Cerebellar cortex (tissue), 1 donor: ENCODE measurements at places on chromosomes 12 and 14.

DNA sequence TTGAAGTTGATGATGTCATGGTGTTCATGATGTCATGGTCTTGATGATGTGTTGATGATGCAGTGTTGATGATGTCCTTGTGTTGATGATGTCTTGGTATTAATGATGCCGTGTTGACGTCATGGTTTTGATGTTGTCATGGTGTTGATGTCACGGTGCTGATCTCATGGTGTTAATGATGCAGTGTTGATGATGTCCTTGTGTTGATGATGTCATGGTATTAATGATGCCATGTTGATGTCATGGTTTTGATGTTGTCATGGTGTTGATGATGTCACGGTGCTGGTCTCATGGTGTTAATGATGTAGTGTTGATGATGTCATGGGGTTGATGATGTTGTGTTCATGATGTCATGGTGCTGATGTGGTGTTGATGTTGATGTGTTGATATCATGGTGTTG is 48.0 kb upstream of the RIMBP2 start:
- DNase-seq = peak; percentile 20

DNA sequence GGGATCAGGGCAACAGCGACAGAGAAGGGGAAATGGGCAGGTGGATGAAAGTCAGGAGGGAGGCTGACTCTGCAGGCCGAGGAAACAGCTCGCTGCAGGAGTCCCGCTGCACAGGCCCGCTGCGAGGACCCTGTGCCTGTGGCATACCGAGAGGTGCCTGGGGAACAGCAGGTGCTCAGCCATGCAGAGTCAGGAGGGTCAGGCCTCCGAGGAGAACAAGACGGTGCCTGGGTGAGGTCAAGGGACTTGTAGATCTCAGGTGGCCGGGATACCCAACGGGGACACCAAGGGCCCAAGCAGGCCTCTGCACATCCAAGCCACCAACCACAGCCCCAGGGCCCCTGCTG is 67.5 kb downstream of the NCOR2 start:
- no peak for DNase-seq

GRCh38 chr14:73700325-73700724 is 13.9 kb downstream of the PNMA1 start:
- DNase-seq = no peak

- DNase-seq = no peak
Observed at GRCh38 chr14:62429683-62430082, 615.6 kb downstream of the KCNH5 start.

DNA sequence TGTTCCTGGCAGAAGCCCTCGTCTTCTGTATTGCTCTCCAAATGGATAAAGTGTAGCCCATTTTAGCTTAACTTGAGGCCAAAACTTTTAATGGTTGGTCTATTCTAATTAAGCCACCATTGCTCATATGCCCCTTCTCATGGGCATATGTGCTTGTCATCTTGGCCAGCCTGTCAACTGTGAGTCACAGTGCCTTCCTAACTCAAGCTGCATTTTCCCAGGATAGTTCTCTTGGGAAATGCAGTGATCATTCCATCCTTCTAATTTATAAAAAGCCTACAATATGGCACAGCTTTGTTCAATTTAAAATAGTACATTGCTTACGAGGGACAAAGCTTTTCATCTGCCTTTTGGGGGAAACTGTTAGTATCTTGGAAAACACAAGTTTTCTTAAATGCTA is 6.6 kb downstream of the PTHLH start:
- DNase-seq = no peak

DNA sequence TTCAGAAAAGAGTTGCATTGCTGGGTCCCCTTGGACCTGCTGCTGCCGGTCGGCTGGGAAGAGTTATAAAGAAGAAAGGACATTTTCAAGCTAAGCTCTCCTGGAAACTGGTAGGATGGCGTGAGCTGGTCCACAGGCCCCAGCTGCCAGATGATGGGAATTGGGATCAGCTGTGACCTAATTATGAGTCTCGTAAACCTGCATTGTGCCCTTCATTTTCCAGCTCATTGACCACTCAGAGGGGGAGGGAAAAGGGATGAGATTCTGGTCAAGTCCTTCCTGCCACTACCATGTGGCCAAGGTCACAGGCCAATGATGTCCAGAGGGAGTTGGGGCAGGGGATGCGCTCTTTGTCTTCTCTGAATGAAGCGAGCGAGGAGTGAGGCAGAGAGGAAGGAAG is 320.9 kb downstream of the NRXN3 start:
- DNase-seq = peak; percentile 44

GRCh38 chr12:107101651-107102050 is 8.3 kb upstream of the CRY1 start:
- no peak for DNase-seq

DNA sequence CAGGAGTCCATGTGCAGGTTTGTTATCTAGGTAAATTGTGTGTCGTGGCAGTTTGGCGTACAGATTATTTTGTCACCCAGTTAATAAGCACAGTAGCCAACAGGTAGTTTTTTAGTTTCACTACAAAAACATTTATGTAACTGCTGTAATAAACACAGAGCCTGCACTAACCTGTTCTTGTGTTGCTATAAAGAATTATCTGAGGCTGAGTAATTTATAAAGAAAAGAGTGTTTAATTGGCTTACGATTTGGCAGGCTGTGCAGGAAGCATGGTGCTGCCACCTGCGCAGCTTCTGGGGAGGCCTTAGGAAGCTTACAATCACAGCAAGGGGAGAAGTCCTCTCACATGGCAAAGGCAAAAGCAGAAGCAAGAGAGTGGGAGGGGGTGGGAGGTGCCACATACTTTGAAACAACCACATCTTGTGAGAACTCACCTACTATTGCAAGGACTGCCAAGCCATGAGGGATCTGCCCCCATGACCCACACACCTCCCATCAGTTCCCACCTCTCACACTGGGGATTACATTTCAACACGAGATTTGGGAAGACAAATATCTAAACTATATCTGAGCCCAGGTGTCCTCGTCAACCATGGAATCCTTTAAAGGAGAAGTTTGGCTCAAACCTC is 266.4 kb upstream of the GRIP1 start:
- no peak for DNase-seq

- peak; percentile 15 for DNase-seq
Observed at GRCh38 chr12:76422543-76423438, 74.6 kb upstream of the BBS10 start.

DNA sequence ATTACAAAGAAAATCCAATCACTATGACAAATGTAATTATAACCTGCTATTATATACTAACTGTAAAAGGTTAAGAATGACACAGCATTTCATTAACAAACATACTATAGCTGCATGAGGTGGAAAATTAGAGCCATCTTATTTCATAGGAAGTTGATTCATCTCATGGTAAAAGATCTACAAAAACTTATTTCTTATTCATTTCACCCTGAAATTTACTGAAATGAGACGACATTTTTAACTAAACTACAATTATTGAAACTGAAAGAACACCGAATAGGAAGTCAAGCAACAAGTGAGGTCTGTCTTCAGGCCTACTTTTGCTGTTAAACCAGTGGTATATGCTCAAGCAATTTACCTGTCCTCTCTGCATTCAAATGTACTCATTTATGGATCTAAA is 87.2 kb downstream of the CEP83 start:
- DNase-seq = no peak

DNA sequence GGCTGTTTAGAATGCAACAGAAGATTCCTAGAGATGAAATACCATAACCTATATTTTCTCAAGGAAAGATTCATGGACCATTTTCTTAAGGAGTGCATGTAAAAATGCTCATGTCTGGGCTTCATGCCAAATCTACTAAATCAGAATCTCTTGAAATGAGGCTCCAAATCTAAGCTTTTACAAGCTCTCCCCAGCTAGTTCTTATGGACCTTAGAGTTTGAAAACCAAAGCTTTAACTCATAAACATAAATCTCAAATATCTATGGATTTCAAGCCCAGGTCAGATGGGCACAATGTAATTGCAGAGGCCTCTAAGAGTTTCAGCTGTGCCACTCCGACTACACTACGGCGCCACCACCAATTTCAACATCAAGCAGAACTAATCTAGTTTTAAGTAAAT is 117.3 kb upstream of the CAND1 start:
- no peak for DNase-seq

DNA sequence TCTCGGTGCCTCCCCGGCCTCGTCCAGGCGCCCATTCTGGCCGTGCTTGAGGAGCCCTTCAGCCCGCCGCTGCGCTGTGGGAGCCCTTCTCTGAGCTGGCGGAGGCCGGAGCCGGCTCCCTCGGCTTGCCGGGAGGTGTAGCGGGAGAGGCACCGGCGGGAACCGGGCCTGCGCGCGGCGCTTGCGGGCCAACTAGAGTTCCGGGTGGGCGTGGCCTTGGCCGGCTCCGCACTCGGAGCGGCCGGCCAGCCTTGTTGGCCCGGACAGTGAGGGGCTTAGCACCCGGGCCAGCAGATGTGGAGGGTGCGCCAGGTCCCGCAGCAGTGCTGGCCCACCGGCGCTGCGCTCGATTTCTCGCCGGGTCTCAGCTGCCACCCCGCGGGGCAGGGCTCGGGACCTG is 168.7 kb upstream of the RPL10L start:
- DNase-seq = no peak

- DNase-seq = no peak
Observed at GRCh38 chr12:8909752-8910151, 4.6 kb upstream of the PHC1 start.
